ENCODE measurements at places on chromosomes 2 and 18.

DNA sequence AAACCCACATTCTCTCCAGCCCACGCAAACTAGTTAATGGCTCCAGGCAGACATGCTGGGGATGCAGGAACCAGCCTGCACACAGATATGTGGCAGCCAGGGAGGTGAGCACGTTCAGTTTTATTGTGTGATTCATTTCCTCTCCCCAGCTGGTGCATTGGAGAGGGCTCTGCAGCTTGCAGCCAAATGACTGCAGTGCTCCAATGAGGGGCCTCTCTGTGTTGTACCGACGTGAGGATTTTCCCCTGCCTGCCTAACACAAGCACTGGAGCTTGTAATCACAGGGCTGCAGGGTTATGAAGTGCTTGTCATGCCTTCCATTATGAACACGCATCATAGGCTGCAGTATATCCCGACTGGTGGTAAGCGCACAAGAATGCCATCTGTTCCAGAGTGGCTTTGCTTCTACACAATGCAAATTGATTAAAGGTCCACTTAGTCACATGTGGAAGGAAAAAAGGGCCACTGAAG is 92.3 kb upstream of the THUMPD2 start:
- DNase-seq: no peak

DNA sequence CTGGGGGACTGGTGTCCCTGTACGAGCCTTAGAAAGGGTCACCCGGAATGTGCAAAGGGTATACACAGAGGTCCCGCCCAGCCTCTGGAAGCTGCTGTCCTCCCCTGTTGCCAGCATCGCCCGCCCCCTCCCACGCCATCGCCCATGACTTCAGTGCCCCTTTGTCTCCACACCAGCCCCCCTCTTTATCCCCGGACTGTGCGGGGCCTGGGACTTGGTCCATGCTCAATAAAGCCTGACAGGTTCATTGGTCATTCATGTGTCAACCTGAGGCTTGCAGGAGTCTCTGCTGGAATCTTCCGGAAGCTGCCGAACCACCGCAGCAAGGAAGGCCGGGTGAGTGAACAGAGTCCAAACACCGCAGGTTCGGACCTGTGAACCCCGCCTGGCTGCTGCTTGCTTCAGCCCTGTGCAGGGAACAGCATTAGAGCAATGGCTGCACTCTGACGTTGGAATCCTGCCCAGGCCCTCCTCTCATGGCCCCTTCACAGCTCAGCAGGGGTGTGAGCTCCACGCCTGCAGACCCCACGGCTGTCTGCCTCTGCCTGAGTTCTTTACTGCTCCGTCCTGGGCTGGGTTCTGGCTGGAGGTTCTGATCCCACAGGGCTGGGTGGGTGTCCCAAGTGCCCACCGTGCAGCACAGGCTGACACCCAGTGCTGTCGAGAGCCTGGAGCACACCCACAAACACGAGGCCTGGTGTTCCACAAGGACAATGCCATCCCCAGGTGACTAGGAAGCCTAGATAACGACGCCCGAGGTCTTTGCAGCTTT is 96.5 kb downstream of the SEPTIN10 start:
- no peak for DNase-seq

DNA sequence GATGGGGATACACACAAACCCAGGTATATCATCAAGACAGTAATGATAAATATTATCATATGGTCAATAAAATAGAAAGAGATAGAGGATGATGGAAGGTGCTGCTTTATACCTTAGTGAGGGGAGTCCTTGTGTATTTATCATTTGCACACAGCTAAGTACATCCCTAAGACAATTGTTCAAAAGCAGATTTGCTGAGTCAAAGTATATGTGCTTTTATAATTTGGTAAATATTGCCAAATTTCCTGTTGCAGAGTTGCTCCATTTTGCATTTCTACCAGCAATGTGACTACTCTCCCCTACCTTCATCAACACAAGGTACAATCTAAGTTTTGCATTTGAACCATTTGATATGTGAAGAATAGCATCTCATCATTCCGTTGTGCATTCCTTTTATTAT is 22.6 kb upstream of the PLEK start:
- no peak for DNase-seq

- no peak for DNase-seq
Measured at GRCh38 chr2:186697536-186697935, 3.7 kb downstream of the FAM171B start.

GRCh38 chr2:241950413-241951315 is 81.1 kb downstream of the RTP5 start:
- DNase-seq: no peak

DNA sequence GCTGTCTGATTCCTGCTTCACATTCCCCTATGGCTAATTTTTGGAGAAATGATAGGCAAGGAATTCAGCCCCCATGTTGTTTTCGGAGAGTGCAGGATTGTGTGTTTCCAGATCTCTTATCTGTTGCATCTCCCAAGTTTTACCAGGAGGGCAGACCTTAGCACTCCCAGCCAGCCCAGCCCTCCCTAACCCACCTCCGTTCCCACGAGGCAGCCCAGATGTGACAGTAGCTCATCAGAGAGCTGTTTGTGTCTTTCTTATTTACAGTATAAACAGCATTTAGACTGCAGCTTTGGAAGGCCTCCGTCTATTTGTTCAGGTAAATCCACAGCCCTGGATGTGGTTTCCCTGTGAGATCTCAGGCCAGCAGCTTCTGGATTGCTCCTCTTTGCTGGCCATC is 91.6 kb downstream of the THNSL2 start:
- no peak for DNase-seq

- no peak for DNase-seq
Measured at GRCh38 chr18:33901894-33902512, 322.7 kb downstream of the NOL4 start.

GRCh38 chr2:71072492-71072891 is 4.0 kb downstream of the NAGK start:
- DNase-seq: no peak

GRCh38 chr2:224520064-224520463 is 65.1 kb downstream of the CUL3 start:
- DNase-seq: no peak

GRCh38 chr2:237692601-237693290 is 65.4 kb downstream of the LRRFIP1 start:
- DNase-seq: peak; percentile 24

GRCh38 chr2:186554850-186555671 is 34.8 kb upstream of the ITGAV start:
- no peak for DNase-seq

- no peak for DNase-seq
Measured at GRCh38 chr2:13821255-13821880, 811.1 kb upstream of the LRATD1 start.

- no peak for DNase-seq
Measured at GRCh38 chr18:27656167-27656778, 471.2 kb upstream of the CHST9 start.

GRCh38 chr18:25175558-25176517 is 176.1 kb downstream of the ZNF521 start:
- no peak for DNase-seq

Measured in HL-60 (cell line).